ENCODE measurements at places on chromosomes 5 and 9. TPM values are rescaled to one million over a fixed set of nuclear protein-coding genes. Genes with fewer than 3 reads are reported as not detected.

Gene SMIM23
- not detected for total RNA-seq

Gene SPACA9
- 0.64 TPM for total RNA-seq

Gene LAMC3
- 0.43 TPM for total RNA-seq

Gene BARHL1
- not detected for total RNA-seq

Gene GFRA3
- total RNA-seq, result not detected

Gene IL3
- total RNA-seq, result not detected

Gene CSNK1A1
- 221 TPM for total RNA-seq

Gene ANKRD34B
- not detected for total RNA-seq

Gene PCDHB4
- not detected for total RNA-seq

Gene GLRA1
- not detected for total RNA-seq

Gene ANKRA2
- total RNA-seq, result 44.1 TPM

Gene PLEKHG4B
- not detected for total RNA-seq

Gene NRG2
- 0.24 TPM for total RNA-seq

Gene DMGDH
- total RNA-seq, result 0.90 TPM

Gene DBH
- total RNA-seq, result 0.46 TPM

Gene NFIB
- total RNA-seq, result not detected

Gene PCDHAC2
- not detected for total RNA-seq

Gene IL13
- not detected for total RNA-seq

Gene PLCXD3
- not detected for total RNA-seq
